ENCODE measurements at places on chromosomes 12 and 14.

GRCh38 chr12:8709124-8709830 lies 11.5 kb downstream of the RIMKLB start:
- DNase-seq = no peak

GRCh38 chr12:68118096-68118755 lies 41.3 kb downstream of the IFNG start:
- no peak for DNase-seq

GRCh38 chr12:94587266-94588241 lies 62.8 kb downstream of the TMCC3 start:
- DNase-seq = no peak

DNA sequence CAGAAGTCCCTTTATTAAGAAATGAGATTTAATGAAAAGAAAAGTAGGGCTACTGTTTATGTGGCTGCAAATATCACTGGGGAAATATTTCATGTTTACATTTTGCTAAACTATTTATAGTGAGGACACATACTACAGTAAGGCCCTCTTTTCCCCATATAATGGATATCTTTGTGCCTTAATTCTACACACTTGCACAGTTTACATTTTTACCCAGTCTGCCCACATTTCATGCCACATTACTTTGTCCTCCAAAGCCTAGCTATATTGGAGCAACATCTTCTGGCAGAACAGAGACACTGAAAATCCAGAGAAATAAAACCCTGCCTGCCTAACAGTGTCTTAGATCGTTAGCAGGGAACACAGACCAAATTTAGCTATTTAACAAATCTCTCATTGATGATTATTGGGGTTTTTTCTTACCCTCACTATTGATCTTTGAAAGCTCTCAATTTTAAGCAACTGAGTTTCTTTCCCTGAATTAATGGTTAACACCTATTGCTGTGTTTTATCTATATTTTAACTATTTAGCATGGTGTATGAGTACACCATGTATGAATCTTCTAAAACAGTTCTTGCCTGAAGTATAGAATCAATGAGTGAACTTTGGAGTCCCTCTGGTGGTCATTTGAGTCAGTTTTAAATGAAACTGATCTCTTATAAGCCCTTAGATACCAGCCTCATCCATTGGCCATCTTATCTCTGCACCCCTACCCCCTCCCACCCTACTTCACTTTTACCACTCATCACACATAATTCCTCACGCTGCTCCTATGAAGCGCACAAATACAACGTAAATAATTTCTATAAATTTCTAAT lies 170.2 kb downstream of the BCAT1 start:
- no peak for DNase-seq

GRCh38 chr14:44732144-44732543 lies 225.1 kb upstream of the FSCB start:
- DNase-seq = no peak

GRCh38 chr14:75702616-75703261 lies 41.7 kb downstream of the TTLL5 start:
- no peak for DNase-seq

GRCh38 chr12:113155646-113156045 lies 6.1 kb downstream of the CFAP73 start:
- DNase-seq = no peak

DNA sequence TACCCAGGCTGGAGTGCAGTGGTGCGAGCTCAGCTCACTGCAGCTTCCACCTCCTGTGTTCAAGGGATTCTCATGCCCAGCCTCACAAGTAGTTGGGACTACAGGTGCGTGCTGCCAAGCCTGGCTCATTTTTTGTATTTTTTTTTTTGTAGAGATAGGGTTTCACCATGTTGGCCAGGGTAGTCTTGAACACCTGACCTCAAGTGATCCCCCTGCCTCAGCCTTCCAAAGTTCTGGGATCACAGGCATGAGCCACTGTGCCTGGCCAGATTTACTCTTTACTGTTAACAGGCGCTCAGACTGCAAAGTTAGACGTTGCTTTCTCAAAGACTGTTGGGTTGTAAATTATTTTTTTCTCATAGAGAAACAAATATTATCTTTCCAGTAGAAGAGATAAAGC lies 46.1 kb upstream of the LRRK2 start:
- DNase-seq = no peak

DNA sequence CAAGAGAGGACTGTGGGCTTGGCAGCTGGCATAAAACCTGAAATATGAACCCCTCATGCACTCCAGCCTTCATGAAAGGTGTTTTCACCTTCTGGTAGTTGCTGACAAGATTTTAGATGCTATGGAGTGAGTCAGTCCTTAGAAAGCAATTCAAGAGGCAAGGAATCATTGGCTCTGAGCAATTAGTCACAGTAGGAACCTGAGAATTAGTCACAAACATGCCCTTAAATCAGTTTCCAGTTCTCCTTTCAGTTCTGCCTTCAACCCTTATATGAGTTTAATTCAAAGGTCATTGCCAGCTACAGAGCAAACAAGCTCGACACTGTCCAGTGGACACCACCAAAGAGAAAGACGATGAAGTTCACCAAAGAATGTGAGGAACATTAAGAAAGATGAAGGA lies 472.3 kb downstream of the GLT1D1 start:
- DNase-seq = no peak

DNA sequence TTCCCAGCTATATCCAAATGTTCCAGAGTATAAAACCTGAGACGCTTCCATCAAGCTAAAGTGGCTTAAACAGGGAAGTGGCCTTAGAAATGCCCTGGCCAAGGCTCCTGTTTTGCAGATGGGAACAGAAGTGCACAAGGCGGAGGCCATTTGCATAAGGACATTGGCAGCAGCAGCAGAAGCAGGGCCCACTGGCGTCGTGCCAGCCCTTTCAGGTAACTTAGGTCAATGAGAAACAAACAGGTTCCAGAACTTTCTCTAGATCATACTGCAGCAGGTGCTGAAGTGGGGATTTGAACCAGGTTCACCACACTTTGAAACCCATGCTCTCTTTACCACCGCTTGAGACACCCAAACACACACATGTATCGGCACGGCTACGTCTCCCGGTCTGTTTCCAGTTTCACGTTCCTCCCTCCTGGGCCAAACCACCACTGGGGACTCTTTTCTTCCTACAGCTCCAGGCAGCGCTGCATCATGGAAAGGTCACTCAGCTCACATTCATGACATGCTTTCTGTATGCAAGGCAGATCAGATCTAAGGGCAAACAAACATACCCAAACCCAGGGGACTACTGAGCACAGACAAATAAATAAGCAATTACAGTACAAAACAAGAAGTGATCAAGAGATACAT lies 46.0 kb upstream of the PLEKHG6 start:
- no peak for DNase-seq

- no peak for DNase-seq
These were observed 53.3 kb upstream of the CDKN3 start for GRCh38 chr14:54343272-54344121.

DNA sequence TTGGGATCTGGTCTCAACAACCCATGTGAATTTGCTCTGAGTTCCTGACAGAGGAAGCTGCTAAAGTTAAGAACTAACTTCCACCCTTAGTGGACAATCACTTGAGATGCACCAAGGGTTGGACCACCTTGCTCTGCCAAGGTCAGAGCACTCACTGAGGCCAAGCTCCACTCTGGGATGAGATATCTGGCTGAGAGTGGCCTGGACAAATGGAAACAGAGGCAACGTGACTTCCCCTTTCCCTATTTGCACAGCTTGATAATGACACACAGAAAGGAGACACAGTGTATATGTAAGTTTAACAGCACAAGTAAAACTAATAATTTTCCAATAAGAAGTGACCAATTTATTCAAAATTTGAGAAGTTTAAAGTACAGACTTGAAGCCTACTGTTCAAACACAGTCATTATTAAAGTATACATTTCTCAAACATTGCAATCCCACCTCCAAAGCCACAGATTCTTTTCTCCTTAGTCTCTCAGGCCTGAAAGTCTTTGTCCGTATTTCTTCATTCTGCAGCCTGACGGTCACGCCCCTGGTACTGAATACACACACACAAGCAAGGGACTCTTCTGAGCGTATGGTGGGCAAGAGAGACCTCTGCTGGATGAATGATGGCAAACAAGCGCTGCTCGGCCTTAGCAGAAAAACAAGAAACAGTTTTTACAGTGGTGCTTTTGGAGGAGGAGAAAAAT lies 28.6 kb downstream of the TMEM30B start:
- DNase-seq = peak; percentile 38

GRCh38 chr14:50521912-50522341 lies 10.4 kb downstream of the MAP4K5 start:
- DNase-seq = no peak

DNA sequence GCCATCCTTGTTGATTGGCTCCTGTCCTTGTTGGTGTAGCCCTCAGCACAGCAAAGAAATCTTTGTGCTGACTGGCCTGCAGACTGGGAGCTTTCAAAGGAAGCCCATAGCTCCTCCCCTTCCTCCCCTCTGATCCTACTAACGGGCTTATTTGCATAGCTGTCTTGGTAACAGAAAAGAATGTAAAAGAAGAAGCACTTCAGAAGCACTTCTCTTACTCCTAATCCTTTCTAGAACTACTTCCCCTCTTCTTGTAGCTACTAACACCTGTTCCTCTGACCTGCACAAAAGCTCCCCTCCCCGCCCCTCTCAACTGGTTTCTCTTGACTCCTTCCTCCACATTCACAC lies 14.3 kb upstream of the RIC8B start:
- DNase-seq = no peak
